ENCODE measurements at places on chromosomes 2 and 18.

- DNase-seq: no peak
These were observed 163.5 kb upstream of the TCF4 start for GRCh38 chr18:55751476-55751875.

- no peak for DNase-seq
These were observed 34.0 kb downstream of the ZC3H8 start for GRCh38 chr2:112220831-112221230.

GRCh38 chr2:44247924-44248323, 27.4 kb upstream of the SLC3A1 start:
- DNase-seq: no peak

DNA sequence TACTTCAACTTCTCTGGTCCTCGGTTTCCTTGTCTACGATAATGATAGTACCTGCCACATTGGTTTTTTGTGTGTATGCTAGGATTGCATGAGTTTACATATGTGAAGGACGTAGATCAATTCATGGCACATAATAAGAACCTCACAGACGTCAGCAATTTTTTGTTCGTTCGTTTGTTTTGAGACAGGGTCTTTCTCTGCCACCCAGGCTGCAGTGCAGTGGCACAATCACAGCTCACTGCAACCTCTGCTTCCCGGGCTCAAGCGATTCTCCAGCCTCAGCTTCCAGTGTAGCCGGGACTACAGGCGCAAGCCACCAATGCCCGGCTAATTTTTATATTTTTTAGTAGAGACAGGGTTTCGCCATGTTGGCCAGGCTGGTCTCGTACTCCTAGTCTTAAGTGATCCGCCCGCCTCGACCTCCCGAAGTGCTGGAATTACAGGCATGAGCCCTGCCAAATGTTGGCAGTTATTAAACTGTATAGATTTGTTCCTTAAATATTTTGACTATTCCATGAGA, 756 bp upstream of the SLC35F5 start:
- DNase-seq: no peak

GRCh38 chr2:223787358-223787757, 50.0 kb downstream of the AP1S3 start:
- DNase-seq: no peak

DNA sequence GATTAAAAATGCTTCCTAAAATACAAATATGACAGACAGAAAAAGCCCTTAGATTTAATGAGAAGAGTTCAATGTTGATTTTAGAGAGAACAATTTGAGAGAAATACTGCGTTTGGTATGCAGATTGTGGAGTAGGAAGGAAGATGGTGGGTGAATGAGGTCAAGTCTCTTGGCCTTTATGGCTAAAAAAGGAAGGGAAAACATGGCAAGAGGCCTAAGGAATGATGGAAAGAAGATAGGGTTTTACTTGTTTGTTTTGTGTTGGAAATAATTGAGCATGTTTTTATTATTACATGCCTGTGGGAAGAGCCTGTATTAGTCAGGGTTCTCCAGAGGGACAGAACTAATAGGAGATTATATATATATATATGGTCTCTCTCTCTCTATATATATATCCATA, 318.1 kb downstream of the TRIB2 start:
- no peak for DNase-seq

GRCh38 chr18:76495006-76495370, at the start of gene ZNF516:
Gene ZNF516 (minus strand): TSS chr18:76495242. CDS start chr18:76443054, 52,188 bp downstream.
- no peak for DNase-seq

DNA sequence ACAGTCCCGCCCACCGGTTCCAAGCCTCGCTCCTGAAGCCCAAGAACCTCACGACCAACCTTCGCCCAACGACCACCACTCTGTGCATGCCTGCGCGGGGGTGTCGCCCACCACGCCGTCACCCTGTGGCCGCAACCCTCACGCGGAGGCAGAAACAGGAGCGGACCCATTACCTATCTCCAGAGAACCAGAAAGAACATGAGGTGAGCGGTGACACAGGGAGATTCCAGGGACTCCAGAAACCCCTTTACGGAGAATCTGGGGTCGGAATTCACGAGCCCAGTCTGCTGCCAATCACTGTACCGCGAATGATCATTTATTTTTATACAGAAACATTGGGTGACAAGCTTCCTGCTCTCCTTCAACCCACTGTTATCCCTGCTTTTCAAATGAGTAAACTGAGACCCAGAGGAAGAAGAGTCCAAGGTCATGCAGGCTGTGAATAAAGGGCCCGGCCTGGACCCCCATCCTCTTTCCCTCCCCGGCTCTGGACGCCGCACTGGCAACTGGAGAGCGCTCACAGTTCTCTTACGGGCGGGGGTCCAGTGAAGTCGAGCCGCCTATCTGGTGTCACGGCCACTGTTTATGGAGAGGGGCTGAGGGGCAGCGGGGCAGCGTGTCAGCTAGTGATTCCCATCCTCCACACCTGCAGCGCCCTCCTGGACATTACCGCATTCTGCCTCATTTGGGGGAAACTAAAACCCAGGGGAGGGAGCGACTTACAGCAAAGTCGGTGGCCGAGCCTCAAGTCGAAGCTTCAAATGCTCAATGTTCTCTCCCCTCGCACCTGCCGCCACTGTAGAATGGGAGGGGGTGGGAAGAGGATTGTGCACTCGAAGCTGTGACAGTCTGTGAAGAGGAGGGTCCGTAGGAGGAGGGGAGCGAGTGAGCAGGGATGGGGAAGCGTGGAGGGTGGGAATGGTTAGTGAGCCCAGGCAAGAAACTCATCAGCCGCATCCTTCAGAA, 723 bp upstream of the SLC30A3 start:
- DNase-seq: no peak

DNA sequence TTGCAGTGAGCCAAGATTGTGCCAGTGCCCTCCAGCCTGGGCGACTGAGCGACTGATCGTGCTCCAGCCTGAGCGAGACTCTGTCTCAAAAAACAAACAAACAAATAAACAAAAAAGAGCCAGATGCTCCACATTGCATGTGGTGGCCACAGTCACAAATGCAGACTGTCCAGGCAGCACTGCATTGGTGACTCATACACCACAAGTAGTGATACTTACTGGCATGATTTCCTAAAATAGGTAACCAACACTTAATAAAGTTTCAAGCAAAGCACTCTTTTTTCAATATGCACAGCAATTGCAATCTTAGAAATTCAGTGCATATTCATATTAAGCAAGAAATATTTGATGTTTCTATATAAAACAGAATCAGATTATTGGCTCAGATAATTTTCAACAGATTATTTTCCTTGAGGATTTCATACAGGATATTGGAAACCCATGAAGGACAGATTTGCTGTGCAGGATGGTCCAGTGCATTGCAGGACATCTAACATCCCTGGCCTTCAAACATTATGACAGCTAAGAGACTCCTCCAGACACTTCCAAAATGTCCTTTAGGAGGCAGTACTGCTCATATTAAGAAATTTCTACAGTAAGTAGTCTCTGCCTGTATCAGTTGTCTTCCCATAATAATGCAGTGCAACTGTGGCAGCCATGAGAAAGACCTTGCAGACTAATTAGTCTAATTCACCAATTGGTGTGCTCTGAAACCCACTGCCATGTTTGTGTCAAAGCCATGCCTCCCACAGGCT, 10.5 kb upstream of the SLC1A4 start:
- no peak for DNase-seq

DNA sequence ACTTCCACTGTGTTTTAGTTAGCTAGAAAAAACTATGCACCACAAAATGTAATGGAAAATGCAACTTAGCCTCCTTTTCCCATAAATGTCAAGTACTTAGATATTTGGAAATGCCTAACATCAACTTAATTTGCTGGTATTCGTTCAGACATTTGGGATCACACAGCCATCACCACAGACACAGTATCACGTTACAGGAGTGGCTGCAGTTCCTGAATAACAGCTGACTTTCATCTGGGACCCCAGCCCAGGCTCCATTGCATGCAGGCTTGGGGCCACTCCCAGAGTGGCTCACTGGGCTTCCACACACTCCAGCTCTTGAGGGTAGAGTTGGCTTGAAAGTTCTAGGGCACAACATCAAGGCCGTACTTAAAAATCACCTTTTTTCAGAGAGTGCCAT, 9.3 kb downstream of the TMEM182 start:
- DNase-seq: no peak

DNA sequence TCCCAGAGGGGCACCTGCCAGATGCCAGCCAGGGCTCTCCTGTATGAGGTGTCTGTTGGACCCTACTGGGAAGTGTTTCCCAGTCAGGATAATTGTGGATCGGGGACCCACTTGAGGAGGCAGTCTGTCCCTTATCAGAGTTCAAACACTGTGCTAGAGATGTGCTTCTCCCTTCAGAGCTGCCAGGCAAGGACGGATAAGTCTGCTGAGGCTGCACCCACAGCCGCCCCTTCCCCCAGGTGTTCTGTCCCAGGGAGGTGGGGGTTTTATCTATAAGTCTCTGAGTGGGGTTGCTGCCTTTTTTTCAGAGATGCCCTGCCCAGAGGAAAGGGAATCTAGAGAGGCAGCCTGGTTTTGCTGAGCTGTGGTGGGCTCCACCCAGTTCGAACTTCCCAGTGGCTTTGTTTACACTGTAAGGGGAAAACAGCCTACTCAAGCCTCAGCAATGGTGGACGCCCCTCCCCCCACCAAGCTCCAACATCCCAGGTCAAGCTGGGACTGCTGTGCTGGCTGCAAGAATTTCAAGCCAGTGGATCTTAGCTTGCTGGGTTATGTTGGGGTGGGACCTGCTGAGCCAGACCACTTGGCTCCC, 324.0 kb upstream of the SETBP1 start:
- DNase-seq: no peak

DNA sequence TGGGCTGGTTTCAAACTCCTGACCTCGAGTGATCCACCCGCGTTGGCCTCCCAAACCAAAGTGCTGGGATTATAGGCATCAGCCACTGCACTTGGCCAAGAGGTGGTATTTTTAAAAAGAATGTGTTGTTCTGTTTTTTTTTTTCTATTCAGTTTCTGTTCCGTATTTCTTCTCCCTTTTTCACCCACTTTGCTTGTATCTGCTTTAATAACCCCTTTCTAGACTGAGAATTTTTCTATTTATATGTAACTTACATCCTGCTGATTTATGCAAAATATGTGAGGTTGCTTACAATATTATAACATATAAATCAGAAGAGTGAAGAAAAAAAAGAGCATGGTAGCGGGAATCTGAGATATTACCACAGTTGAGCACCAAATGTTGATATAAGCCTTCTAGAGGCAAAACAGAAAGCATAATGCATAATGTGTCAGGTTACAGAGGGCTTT, 17.2 kb upstream of the LYPD6B start:
- DNase-seq: no peak

GRCh38 chr2:101151146-101151858, at the start of gene TBC1D8:
Gene TBC1D8 (minus strand): TSS chr2:101151382. CDS start chr2:101151253, 129 bp downstream.
- no peak for DNase-seq
